ENCODE measurements at places on chromosomes 13 and 19. TPM values are rescaled to one million over a fixed set of nuclear protein-coding genes. Genes with fewer than 3 reads are reported as not detected.

GRCh38 chr13:113649212-113649611 is 8.8 kb downstream of the ATP4B start:
- no peaks in the 10 kb centered on the region for H3K4me1 ChIP-seq
- H3K27ac ChIP-seq, result no peak overlapping the region
- no peak for DNase-seq
- H3K4me3 ChIP-seq, result no peak overlapping the region
- H3K36me3 ChIP-seq, result peaks cover 22% of the 10 kb centered on the region

- H3K27me3 ChIP-seq, result no peaks in the 10 kb centered on the region
- no peak overlapping the region for H3K4me3 ChIP-seq
- DNase-seq, result no peak
- peaks cover 4% of the 10 kb centered on the region for H3K36me3 ChIP-seq
- H3K4me1 ChIP-seq, result no peaks in the 10 kb centered on the region
- H3K27ac ChIP-seq, result no peak overlapping the region
Measured at GRCh38 chr13:68056816-68057710, 826.9 kb upstream of the PCDH9 start.

Gene METTL21C
- not detected for total RNA-seq

GRCh38 chr13:112572366-112572765 is 15.6 kb downstream of the TUBGCP3 start:
- no peaks in the 10 kb centered on the region for H3K27me3 ChIP-seq
- no peak overlapping the region for H3K4me3 ChIP-seq
- H3K27ac ChIP-seq, result no peak overlapping the region
- peaks cover 17% of the 10 kb centered on the region for H3K36me3 ChIP-seq

Gene B3GNT8
- total RNA-seq, result 0.86 TPM

Gene DENND1C
- not detected for total RNA-seq

GRCh38 chr13:24292481-24292880 is 16.9 kb upstream of the C1QTNF9 start:
- DNase-seq, result no peak
- H3K27me3 ChIP-seq, result no peaks in the 10 kb centered on the region
- H3K4me1 ChIP-seq, result peaks cover 15% of the 10 kb centered on the region
- peaks cover 25% of the 10 kb centered on the region for H3K36me3 ChIP-seq
- no peak overlapping the region for H3K4me3 ChIP-seq

Measured in neural crest cell (in vitro differentiated cells).